Kidney (tissue), 22 donors: ENCODE measurements at places on chromosomes 1 and 21. TPM values are rescaled to one million over a fixed set of nuclear protein-coding genes. Genes with fewer than 3 reads are reported as not detected.
A peak's percentile ranks its signal among the peaks of the same experiment; 100 is the strongest.

GRCh38 chr1:199009447-199009846 lies 370.6 kb downstream of the PTPRC start:
- DNase-seq: no peak

DNA sequence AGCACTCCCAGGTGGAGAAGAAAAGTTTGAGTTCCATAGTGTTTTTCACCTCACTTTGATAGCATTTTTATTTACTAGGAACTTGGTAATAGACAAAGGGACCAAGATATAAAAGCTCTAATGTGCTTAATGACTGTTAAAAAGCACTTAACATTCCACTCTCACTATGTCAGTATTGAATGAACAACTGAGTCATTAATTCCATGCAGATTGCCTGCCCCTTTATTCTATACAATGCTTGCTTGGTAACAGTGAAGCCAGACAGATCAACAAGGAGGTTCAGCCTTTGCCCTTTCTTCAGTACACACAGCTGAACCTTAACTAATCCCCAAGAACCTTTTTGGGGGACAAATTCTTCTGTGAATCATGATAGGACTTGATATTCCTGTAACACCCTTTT lies 425.5 kb downstream of the NUF2 start:
- no peak for DNase-seq

DNA sequence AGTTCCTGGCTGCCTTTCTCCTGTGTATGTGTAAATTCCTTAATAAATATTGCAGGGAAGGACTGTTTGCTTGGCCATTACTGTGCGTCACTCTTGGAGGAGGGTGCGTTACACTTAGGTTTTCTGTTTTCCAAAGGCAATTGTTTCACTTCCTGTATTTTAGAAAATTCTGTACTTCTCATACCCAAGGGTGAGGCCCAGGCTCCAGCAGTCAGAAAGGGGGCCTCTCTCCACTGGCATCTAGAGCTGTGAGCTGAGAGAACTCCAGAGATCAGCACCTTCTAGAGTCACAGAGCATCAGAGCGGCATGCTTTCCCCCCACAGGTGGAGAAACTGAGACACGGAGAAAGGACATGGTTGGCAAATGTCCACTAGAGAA lies 27.0 kb upstream of the ZFP69B start:
- no peak for DNase-seq

- DNase-seq: no peak
Observed at GRCh38 chr1:229295745-229296144, 24.8 kb downstream of the RAB4A start.

Gene LRRC38
- not detected for polyA plus RNA-seq

Gene ATXN7L2
- polyA plus RNA-seq: 5.7 TPM

DNA sequence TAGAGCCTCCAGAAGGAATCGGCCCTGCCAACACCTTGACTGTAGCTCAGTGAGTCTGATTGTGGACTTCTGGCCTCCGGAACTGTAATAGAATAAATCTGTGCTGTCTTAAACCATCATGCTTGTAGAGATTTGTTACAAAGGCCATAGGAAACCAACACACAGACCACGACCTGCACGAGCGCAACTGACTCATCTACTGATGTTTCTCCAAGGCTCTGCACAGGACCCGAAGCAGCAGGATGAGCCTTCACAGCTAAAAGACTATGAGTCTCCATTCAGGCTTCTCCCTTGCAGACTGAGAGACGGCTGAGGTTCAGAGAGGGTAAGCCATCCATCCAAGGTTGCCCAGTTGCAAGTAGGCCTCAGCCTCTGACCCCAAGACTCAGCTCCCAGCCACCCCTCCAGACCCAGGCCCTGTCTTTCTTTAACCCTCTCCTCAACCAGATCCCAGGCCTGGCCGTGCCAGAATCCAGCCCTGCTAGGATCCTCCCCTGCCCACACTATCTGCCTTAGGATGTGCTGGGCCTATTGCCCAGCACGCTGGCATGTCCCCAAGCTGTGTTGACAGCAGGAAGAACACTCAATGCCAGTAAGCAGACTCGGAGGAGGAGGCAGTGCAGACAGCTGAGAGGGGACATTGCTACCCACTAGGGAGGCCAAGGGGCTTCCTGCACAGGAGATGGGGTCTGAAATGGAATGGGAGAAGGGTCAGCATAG lies 109.0 kb downstream of the HMGB4 start:
- no peak for DNase-seq

DNA sequence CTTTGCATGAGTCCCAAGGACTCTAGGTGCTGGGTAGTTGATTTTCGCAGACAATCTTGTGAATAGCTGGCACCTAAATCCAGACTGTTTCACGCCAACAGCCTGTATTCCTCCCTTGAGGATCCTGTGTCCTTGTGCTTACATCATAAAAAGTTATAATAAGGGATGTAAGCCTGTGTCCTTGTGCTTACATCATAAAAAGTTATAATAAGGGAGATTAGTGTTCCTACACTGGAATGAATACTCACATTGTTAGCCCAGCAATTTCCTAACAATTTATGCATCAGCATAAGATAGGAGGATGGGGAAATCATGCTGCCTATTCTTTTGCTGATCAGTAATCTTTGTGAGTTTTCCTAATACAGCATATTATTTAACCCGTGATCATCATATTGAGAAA lies 4.0 kb upstream of the HSD3B2 start:
- no peak for DNase-seq

DNA sequence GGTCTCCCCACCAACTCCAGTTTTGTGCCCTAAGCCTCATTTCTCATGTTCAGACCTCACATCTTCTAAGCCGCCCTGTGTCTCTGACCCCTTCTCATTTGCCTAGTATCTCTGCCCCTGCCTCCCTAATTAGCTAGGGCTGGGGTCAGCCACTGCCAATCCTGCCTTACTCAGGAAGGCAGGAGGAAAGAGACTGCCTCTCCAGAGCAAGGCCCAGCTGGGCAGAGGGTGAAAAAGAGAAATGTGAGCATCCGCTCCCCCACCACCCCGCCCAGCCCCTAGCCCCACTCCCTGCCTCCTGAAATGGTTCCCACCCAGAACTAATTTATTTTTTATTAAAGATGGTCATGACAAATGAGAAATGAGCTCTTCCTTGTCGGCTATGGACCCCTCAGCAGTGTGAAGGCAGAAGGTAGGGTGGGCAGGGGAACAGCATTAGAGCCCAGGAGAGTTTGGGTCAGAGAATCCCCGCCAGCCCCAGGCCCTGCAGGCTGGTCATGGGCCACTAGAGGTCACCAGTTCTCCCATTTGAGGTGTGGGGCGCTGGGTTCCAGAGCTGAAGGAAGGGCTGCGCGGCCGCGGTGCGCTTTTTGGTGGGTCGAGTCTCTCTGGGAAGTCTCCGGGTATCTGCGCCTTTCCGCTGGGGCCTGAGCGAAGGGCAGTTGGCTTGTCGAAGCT lies 11.5 kb downstream of the ADAMTSL4 start:
- peak; percentile 93 for DNase-seq

DNA sequence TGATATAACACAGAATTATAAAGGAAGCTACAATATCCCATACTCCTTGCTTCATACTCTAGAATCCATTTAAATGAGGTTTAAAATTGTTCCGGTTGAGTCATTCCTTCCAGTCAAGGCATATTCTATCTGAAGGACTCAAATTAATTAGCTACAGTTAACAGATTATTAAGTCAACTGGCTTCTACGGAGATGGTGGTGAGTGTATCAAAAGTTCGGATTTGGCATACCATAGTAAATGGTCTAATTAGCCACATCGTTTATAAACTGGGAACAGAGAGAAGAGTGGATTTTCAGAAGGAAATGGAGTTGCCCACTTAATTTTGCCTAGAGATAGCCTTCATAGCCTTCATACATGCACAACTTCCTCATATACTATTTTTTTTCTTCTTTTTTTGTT lies 1095.3 kb downstream of the TTLL7 start:
- no peak for DNase-seq

- DNase-seq: no peak
Observed at GRCh38 chr1:23337869-23338268, 6.2 kb downstream of the HNRNPR start.

Gene KCNJ6
- not detected for polyA plus RNA-seq

Gene LEFTY1
- 0.41 TPM for polyA plus RNA-seq
